Activated CD4-positive, alpha-beta T cell treated with anti-CD3 and anti-CD28 coated beads, Interleukin-2, amount 10 ng/mL, durations not matched to agents 7 days and 5 days (primary cell): ENCODE measurements at places on chromosomes 6 and 20. TPM values are rescaled to one million over a fixed set of nuclear protein-coding genes. Genes with fewer than 3 reads are reported as not detected.

The SEC23B gene
- 65.8 TPM for total RNA-seq

The KCNK16 gene
- not detected for total RNA-seq

The SLC18B1 gene
- 9.1 TPM for total RNA-seq

The FUCA2 gene
- total RNA-seq, result 6.5 TPM

The ANGPT4 gene
- total RNA-seq, result not detected

The APCDD1L gene
- not detected for total RNA-seq

The GHRH gene
- not detected for total RNA-seq

The FNDC11 gene
- 0.15 TPM for total RNA-seq

The TFAP2D gene
- total RNA-seq, result not detected

The PRSS16 gene
- total RNA-seq, result 1.5 TPM

The OPRM1 gene
- not detected for total RNA-seq

The SLC17A2 gene
- total RNA-seq, result not detected

The DLK2 gene
- total RNA-seq, result not detected

The SNAI1 gene
- total RNA-seq, result 0.15 TPM

The CTAGE9 gene
- not detected for total RNA-seq

The SLC4A11 gene
- total RNA-seq, result 0.77 TPM

The SLC22A16 gene
- total RNA-seq, result not detected

The GPR63 gene
- 2.9 TPM for total RNA-seq

The MAP7 gene
- 2.3 TPM for total RNA-seq

The KCNK15 gene
- not detected for total RNA-seq

The NKX2-4 gene
- not detected for total RNA-seq

The XKR7 gene
- total RNA-seq, result 0.05 TPM
